ENCODE measurements at places on chromosomes 2 and 18.

DNA sequence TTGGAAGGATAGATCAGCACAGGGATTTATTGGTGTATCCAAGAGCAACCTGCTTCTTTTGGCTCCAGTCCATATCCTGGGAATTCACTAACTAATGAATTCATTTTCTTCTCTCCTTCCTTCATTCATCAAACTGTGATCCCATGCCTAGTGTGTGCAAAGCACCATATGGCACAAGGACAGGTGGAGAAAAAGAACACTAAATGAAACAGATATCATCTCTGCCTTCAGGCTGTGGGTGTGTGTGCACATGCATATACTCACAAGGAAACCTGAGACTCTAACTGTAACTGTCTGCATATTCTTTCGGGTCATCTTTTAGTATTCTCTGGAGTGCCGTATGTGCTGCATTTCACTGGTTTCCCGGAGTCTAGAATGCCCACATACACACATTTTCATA lies 20.2 kb downstream of the TNP1 start:
- DNase-seq = no peak

GRCh38 chr2:25056098-25056821 lies 14.4 kb downstream of the EFR3B start:
- no peak for DNase-seq

DNA sequence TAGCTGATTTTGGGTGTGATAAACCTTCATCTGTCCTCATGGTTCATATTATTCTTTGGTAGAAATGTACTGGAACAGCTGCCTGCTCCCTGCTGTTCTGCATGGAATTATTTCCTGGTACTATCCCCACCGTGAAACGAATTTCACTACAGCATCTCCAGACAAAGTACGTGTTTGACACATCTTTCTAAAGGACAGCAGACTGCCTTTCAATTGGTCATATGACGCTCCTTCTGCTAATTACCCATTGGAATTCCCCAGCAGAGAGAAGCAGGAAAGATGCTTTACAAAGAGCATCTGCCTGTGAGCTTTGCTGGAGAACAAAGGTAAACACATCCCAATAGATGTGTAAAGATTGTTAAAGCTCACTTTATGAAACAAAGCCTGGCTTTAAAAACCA lies 4.4 kb upstream of the RFX8 start:
- DNase-seq = no peak

DNA sequence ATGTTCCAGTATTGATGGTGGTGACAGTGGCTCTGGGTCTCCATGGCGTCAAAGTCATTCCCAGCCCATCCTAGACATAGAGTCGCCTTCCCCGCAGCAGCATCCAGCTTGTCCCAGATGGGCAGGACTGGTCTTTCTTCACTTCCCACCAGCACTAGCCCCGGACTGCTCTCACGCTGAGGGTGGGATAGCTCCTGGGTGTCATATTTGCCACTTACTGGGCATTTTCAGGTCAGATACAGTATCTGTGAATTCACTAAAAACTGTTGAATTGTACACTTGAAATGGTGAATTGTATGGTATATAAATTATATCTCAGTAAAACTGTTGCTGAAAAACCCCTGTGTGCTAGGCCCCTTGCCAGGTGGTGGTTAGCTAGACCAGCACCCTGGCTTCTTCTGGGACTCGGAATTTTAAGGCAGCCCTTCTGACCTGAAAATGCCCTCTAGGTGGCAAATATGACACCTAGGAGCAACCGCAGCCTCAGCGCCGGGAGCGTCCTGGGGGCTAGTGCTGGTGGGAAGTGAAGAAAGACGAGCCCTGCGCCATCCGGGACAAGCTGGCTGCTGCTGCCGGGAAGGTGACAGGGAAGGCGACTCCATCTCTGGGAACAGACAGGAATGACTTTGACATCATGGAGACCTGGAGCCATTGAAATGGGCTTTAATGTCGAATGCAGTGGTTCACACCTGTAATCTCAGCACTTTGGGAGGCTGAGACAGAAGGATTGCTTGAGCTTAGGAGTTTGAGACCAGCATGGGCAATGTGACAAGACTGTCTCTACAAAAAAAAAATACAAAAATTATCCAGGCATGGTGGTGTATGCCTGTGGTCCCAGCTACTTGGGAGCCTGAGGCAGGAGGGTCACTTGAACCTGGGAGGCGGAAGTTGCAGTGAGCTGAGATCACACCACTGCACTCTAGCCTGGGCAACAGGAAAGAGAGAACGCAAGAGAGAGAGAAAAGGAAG lies 56.2 kb downstream of the DDX1 start:
- DNase-seq = no peak

DNA sequence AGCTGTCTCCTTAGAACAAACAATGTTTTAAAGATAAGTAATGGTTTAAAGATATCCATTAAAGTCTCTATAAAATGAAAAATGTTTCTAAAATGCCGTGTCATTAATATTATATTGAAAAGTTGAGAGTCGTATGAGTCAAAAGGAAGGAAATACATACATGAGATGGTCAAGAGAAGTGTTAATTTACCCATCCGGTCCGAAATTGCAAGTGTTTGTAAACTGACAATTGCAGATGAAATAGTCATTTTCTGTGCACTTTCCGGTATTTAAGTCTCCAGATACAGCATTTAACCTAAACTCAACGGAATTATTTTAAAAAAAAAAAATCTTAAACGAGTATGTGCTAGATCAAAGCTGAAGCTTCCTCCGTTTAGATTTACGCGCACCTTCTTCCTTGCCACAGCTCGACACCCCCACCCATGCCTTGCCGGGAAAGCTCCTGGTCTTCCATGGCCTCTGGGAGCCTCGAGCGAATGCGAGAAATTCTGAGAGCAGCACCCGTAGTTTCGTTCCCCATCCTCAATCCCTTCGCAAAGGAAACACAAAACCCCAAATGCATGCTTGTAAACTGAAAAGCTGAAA lies 1.8 kb downstream of the DSC3 start:
- DNase-seq = no peak
